ENCODE measurements at places on chromosomes 16 and 17.

DNA sequence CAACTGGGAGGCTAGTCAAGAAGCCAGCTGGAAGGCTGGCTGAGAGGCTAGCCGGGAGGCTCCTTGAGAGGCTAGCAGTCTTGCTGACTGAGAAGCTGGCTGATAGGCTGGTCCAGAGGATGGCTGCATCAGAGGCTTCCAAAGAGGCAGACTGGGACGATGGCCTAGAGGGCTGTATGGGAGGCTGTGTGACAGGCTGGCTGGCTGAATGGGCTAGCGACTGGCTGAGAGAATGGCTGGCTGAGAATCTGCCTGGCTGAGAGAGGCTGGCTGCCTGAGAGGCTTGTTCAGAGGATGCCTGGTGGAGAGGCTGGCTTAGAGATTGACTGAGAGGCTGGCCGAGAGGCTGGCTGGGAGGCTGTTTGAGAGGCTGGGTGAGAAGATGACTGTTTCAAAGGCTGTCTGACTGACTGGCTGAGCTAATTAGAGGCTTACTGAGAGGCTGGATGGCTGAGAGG, 34.8 kb upstream of the ACSM2B start:
- DNase-seq = no peak

DNA sequence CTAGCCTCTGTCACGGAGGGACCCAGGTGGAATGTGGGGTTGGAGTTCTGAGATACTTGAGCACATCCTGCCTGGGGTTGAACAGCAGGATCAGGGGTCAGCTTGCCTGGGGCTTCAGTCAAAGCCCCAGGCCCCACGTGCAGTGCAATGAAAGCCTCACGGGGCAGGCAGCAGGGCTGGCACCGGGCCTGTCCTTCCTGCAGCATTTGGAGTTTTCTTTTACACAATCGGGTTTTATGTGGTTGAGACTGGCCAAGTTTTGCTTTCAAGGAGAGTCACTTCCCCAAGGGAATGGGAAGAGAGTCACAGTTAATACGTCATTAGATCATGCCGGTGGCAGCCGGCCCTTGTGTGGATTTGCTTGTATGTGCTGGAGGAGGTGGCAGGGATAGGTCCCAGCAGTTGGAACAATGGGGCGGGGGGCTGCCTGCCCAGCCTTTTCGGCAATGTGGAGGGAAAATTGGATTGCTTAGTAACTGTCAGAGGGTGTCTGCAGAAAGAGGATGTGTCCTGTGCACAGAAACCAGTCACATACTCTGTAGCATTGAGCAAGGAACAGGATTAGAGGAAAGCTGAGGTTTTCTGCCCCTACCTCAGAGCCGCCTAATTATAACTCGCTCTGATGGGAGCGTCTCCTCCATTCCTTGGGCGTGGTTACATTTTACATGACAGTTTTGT, 4.5 kb downstream of the RMI2 start:
- DNase-seq = no peak

DNA sequence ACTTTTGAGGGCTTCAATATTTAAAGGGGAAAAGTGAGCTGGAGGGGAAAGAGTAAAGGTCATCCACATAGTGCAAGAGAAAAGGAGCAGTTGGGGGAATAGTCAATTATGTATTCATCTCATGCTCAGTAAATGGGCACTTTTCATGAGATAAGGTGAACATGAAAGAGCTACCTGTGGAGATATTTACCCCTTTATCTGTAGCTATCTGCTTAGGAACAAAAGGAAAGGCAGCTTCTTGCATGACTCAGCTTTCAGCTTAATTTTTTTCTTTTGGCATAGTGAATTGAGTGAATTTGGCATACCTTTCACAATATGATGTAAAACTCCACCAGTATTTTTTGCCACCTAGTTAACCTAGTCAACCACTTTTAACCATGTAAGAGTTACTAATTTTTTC, 26.4 kb downstream of the CPD start:
- no peak for DNase-seq

DNA sequence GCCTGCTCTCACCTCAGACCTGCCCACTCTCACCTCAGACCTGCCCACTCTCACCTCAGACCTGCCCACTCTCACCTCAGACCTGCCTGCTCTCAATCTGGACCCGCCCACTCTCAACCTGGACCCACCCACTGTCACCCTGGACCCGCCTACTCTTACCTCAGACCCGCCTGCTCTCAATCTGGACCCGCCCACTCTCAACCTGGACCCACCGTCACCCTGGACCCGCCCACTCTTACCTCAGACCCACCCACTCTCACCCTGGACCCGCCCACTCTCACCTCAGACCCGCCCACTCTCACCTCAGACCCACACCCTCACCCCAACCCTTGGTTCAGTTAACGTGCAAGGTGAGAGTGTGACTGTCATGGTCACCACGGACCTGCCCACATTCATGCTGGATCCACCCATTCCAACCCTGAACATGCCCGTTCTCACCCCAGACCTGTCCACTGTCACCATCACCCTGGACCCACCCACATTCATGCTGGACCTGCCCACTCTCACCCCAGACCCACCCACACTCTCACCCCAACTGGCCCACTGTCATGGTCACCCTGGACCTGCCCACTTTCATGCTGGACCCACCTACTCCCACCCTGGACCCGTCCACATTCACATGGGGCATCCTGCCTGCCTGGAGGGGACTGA, 31.2 kb upstream of the ENPP7 start:
- no peak for DNase-seq

DNA sequence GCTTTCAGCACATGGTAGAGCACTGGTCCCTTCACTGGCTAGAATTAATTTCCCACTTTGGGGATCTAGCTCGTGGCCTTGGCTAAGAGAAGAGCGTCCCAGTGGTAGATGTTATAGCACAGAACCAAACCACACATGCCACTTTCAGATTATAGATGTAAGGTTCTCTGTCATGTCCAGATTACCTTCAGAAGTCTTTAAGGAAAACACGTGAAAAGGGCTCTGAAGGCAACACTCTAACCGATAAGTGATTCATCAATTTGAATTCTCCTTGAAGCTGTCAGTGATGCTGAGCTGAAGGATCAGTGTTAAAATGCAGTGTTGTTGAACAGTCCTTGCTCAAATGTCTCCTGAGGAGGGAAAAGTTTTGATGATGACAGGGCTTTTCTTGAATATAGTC, 43.5 kb upstream of the VPS4A start:
- no peak for DNase-seq

Data from activated CD4-positive, alpha-beta T cell treated with anti-CD3 and anti-CD28 coated beads, Interleukin-2, amount 10 ng/mL, durations not matched to agents 24 days and 14 days (primary cell).